ENCODE measurements at places on chromosomes 2 and 18.

- DNase-seq: no peak
These were observed 91.8 kb downstream of the CBLN2 start for GRCh38 chr18:72452328-72452727.

DNA sequence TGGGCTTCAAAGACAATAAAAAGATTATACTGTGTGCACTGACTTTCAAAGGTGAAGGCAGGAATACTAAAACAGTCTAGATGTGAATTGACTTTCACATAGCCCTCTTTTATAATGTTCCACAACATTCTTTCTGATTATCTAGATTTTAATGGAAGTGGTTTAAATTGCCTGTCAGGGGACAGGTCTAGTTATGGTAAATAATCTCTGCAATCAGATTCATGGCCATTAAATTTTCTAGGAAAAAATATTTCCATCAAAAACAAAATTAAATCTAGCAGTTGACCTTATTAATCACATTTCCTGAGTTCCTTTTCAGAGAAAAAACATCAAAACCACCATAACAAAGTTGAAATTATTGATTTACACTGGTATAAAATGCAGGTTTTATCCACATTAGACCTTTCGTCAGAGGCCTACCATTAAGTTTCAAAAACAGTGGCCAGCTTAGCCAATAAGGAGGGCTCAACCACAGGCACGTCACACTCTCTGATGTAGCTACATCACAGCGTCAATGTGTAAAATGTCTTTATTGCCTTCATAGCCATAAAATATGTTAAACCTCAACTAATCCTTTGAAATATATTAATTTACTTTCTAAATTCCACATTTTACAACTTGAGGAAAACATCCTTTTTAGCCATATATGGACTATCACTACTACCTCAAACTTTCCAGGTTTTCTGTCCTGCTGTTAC, 79.4 kb downstream of the NOL10 start:
- DNase-seq: no peak

DNA sequence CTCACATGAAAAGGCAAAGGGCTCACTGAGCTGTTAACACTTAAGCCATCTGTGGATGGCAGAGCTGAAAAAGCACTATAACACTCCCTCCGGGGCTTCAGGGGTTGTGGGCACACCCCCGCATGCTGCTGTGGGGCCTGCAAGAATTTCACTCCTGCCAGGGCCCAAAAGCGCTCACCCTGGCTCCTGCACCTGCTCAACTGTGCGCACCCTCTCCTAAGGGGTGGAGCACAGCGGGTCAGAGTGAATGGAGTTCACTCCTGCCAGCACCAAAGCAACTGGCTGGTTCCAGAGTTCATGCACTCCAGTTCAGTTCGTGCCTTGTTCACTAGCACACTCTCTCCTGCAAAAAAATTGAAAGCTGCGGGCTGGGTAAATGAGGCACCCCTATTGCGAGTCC, 814.2 kb upstream of the SLC39A10 start:
- no peak for DNase-seq

GRCh38 chr2:68448671-68449653, 18.1 kb downstream of the FBXO48 start:
- DNase-seq: no peak

- peak; percentile 46 for DNase-seq
These were observed 20.5 kb downstream of the NEDD4L start for GRCh38 chr18:58064406-58064998.

DNA sequence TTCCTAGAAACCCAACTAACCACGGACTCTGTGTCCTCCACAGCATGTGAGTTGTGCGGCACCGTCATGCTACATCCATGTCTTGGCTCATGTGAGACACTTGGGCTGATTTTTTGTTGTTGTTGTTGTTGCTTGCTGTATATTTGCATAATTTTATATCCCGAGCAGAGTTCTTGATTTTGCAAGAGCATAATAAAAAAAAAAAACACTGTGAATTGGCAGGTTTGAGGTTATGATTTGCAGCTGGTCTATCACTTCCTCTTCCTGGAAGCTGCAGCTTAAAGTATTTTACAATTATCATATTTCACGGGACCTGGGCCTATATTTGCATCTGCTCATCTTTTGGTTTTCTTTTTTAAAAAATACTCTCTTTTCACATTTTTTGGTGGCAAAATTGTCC, 142.3 kb upstream of the NRP2 start:
- peak; percentile 52 for DNase-seq

GRCh38 chr2:69740502-69740951, 1.4 kb upstream of the ANXA4 start:
- DNase-seq: no peak

DNA sequence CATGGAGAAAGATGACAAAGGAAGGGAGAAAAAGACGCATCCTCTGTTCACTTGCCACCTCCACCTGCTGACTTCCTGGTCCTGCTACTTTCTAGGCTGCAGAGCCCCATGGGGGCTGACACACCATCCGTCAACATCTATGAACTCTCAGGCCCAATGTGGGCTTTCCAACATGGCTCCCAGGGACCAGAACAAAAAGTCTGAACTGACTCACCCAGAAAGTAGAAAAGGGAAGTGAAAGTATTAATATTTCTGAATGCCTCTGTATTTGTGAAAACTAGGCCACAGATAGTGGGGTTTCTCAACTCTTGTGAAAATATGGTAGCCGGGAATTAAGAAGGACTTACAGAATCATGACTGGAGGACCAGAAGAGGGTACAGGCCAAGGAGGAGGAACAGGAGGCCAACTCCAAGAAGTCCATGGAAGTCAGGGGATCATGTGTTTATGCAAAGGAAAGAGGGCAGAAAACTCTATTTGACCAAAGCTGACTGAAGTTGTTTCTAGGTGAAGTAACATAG, 123.1 kb upstream of the CAB39 start:
- no peak for DNase-seq

- DNase-seq: no peak
These were observed 79.6 kb upstream of the GCFC2 start for GRCh38 chr2:75790121-75790813.

- DNase-seq: no peak
These were observed 31.9 kb downstream of the APOB start for GRCh38 chr2:21011876-21012556.

DNA sequence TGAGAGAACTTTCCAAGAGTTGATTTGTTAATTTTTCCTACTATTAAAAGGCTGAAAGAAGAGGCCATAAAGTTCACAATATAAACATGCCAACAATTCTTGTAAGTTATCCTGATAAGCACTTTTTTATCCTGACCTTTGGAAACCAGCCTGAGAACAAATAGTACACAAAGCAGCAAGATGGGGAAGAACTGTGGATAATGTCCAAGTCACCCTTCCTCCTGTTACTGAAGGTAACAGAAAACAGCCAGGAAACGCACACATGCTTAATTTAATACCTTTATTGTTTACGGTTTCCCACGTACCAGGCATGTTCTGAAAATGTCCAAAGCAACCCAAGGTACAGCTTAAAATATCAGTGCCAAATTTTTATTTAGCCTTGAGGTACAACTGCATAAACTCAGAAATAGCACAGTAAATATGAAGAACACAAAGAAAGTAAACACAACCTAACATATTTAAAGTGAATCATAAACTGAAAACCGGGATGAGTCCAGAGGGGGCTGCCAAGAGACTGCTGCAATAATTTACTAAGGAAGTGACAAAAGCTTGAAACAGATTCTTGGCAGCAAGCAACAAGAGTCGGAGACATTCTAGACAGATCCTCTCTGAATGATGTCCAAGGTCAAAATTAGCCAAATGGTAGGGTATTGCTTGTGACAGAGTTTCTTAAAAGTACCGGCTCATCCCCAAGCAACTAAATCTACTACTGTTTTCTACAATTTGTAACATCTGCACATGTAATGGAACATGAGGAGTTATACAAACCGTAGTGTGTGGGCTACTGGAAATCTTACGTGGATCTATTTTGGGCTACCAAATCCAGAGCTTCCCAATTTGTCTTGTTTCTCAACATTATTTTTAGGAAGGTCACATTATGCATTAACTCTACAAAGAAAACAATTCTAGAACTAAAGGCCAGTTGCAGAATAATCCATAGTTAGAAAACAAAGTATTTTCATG, 93.2 kb downstream of the CABYR start:
- no peak for DNase-seq

DNA sequence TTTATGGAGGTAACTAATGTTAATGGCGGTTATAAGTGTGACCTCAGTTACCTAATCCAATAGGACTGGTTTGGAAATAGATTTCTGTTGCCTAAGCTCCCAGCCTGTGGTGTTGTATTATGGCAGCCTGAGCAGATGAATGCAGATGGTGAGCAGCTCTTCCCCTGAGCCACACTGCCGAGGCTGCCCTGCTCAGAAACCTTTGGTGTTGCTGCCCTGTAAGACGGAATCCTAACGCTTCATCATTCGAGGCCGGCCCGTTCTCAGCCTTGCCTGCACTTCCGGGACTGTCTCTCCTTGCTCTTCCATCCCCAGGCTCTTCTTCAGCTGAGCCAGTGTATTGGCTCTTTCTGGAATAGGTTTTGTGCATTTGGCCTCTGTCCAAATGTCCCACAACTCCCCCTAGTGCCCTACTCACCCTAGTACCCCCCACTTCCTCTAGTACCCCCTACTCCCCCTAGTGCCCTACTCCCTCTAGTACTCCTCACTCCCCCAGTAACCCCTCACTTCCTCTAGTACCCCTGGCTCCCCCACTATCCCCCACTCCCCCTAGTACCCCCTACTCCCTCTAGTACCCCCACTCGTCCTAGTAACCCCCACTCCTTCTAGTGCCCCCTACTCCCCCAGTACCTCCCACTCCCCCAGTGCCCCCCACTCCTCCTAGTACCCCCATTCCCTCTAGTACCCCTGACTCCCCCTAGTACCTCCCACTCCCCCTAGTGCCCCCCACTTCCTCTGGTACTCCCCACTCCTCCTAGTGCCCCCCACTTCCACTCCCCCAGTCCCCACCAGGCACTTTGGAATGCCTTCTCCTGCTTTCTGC, 106.0 kb upstream of the TAF1B start:
- peak; percentile 50 for DNase-seq

GRCh38 chr2:75410702-75411101, 150.0 kb downstream of the EVA1A start:
- DNase-seq: no peak

DNA sequence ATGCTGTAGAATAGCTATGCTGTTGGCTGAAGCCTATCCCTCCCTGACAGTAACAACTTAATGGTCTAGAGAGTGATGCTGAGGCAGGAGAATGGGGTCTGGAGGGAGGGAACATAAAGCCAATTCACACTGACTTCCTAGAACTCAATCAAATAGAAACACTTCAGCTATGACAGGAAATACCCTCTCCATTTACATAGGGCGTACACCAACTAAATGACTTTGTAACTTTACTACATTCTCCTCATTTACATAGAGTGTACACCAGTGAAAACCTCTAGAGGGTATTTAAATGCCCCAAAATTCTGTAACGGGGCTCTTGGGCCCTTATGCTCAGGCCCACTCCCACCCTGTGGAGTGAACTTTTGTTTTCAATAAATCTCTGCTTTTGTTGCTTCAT, 41.5 kb downstream of the YPEL5 start:
- no peak for DNase-seq

DNA sequence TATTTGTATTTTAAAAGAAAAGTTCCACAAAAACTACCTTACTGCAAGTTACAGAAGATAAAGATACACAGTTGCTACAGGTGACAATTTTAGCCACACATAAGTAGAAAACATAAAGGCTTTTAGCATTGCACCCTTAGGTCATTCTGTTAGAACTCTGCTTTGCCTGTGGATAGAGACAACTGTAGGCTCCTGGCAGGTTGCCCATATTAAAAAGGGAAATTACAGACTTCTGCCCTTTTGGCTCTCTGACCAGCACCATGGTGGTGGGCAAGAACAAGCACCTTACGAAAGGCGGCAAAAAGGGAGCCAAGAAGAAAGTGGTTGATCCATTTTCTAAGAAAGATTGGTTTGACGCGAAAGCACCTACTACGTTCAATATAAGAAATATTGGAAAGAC, 223.3 kb downstream of the MC4R start:
- no peak for DNase-seq

DNA sequence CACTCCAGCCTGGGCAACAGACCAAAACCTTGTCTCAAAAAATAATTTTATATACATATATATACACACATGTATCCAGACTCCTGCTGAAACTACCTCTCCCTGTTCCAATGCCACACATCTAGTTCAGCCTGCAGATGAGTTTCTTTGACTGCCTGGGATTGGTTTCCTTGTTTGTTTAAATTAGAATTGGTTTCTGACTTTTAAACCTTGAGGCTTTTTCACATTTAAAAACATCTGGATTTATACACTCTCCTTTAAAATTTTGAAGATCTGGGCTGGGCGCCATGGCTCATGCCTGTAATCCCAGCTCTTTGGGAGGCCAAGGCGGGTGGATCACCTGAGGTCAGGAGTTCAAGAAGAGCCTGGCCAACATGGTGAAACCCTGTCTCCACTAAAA, 21.8 kb upstream of the CXCR1 start:
- no peak for DNase-seq
